NCI-H1436 (cell line): ENCODE measurements at places on chromosomes 3 and 15.
A peak's percentile ranks its signal among the peaks of the same experiment; 100 is the strongest.

GRCh38 chr3:124519591-124520194 is 210.6 kb upstream of the UMPS start:
- DNase-seq = peak; percentile 26

DNA sequence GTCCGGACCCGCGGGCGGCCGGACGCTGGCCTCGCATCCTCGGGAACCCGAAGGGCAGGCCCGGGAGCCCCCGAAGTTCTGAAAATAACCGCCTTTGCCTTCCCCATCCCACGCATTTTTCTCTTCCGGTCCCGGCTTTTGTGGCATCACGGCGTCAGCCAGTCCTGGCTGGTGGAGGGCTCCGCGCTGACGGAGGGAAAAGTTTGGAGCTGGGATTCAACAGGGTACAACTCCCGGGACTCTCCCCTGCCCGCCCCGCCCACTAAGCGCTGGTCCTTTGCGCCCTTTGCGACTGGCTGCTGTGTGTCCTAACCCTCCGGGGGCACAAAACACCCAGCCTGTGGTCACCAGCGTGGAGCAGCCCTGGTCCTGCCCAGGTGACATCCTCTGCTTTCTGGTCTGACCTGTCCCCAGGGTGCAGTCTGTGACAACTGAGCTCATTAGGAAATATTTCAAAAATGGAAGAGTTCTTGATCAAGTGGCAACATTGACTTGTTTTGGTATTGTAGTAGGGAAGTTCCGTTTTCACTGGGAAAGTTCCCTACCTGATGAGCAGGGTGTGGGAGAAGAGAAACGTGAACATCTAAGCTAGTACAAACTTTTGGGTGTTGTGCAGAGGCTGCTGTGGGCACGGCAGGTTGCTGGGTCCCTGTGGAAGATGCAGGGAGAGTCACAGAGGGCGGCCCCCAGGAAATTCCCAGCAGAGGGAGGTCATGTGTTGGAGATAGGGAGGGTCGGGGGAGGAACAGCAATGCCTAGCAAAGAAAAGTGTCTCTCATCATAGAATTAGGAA is 775 bp downstream of the ARNT2 start:
- peak; percentile 8 for DNase-seq

DNA sequence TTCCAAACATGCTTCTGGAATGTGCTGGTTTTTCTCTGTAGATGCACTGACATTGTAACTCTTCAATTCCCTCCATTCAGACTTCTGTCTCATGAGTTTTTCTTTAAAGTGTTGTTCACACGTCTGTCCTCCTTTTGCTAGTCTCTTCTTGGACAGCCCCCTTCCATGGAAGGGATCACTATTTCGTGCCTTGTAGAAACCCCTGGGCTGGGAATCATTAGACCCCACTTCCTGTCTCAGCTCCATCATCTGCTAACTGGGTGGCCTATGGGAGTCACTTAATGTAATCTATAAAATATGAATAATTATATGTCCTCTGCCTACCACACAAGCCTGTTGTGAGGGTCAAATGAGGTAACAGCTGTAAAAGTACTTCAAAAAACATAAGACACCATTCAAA is 110.6 kb downstream of the THSD4 start:
- DNase-seq = no peak

GRCh38 chr3:157718800-157719199 is 215.6 kb upstream of the VEPH1 start:
- no peak for DNase-seq

- DNase-seq = no peak
These were observed 20.1 kb downstream of the FAM3D start for GRCh38 chr3:58646503-58646902.

DNA sequence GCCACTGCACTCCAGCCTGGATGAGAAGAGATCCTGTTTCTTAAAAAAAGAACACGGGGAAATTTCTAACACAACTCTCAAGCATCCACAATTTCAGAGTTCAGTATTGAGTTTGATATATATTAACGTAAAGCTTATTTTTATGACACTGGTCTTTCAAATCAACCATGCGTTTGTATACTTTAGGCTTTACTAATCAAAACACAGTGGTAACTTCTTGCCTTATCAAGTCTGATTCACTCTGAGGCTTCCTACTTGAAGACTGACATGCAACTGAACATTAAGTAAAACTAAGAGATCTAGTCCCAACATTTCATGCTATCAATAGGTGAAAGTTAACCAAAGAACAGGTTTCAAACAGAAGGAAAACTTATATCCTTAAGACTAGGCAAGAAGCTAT is 46.7 kb downstream of the PRTG start:
- no peak for DNase-seq

DNA sequence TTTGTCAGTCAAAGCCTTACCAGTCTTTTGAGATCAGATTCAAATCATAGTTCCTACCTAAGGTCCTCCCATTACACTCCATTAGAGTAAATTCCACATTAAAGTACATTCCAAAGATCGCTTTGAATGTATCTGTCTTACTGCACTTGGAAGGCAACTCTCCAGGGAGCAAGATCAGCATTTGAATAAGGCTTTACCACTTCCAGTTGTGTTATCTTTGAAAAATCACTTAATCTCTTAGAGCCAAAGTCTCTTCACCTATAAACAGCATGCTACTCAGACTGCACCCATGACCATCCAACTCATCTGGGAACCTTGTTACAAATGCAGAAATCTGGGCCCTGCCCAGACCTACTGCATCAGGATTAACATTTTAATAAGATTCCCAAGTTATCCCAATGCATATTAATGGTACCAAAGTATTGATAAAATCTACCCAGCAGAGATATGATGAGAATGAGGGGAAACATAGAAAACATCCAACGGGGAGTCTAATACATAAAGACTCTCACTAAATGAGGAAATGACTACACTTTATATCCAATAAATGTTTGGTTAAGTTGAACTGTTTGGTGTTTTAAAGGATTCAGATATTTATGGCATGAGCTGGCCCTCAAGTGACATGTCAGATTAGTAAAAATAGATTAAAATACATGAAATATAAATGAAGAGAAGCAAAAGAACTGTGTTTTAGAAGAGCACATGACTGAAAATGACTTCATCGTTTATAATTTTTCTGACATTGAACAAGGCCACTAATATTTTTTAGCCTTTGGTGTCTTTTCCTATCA is 75.9 kb downstream of the TNIK start:
- DNase-seq = no peak

GRCh38 chr3:117192888-117193287 is 483.3 kb downstream of the TUSC7 start:
- no peak for DNase-seq

- no peak for DNase-seq
These were observed 104.2 kb downstream of the IQCH start for GRCh38 chr15:67358812-67359211.

- no peak for DNase-seq
These were observed 48.1 kb downstream of the GRK7 start for GRCh38 chr3:141811348-141811747.

- no peak for DNase-seq
These were observed 38.0 kb downstream of the SRPRB start for GRCh38 chr3:133843634-133844033.

DNA sequence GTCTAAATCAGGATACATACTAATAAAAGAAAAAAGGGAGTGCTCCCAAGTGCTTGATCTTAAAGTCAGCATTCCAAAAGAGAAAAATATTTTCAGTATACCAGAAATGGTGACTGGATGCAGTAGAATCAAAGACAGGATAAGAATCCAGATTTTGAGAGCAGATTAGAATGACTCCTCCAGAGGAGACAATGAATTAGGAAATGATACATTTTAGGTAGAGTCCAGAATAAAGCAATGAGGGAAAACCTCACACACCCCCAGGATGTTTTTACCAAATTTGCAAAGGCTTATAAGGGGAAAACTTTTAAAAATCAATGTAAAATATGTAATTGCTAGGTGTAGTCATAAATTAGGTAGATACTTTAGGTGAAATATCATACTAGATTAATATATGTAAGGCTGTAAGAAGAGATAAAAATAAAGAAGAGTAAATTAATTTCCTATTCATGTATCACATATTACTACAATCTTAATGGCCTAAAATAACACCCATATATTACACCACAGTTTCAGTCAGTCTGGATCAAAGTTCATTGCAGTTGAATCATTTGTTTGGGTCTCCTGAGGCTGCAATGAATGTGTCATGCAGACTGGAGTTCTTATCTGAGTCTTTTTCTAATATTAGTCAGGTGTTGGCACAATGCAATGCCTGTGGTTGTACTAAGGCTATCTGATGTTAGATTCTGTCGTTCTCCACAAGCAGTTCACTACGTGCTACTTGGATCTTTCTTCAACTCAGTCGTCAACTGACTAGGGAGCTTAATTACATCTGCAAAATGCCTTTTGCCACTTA is 547.8 kb upstream of the EPHA6 start:
- no peak for DNase-seq

DNA sequence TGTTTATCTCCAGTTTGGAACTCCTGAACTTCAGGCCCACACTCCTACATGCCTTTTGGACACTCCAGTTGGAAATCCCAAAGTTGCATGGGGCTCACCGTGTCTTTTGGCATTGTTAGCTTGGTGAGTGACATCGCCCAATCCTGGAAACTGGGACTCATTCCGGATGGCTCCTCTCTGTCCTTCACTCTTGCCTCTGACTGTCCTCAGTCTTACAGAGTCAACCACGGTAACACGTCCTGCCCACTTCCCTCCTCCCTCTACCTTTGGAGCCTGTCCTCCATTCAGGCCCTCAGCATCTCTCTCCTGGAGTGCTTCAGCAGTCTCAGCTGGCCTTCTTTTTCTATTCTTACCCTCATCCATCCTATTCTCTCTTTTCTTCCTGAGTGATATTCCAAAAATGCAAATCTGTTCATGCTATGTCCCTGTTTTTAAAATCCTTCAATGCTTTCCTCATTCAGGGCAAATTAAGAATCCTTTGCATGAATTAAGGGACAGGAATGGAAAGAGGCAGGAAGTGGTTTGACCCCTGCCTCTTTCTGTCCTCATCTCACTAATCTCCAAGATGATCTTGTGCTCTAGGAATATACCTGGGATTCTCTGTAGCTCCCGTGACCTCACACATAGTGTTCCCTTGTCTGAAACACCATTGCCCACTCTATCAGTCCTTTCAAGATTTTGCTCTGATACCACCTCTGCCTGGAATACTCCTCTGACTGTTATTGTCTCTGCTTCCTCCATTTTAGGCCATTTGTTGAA is 42.5 kb downstream of the LPP start:
- DNase-seq = no peak

DNA sequence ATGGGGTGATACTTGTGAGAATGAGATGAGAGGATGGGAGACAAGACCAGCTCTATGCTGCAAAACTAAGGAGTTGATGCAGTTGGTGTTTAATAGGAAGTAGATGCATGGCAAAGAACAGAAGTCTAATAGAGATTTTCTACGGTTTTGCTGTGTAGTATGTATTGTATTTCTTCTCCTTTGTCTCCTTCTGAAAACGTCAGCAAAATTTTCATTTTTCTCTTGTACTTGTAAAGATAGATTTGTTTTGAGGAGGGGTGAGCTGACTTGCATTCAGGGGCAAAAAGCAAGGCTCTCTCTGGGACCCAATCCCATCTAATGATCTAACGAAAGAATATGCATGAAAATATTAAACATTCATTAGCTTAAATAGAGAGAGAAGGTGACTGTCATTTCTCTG is 94.6 kb upstream of the NANOGP8 start:
- DNase-seq = no peak

GRCh38 chr3:155859859-155860258 is 5.6 kb upstream of the SLC33A1 start:
- DNase-seq = no peak

DNA sequence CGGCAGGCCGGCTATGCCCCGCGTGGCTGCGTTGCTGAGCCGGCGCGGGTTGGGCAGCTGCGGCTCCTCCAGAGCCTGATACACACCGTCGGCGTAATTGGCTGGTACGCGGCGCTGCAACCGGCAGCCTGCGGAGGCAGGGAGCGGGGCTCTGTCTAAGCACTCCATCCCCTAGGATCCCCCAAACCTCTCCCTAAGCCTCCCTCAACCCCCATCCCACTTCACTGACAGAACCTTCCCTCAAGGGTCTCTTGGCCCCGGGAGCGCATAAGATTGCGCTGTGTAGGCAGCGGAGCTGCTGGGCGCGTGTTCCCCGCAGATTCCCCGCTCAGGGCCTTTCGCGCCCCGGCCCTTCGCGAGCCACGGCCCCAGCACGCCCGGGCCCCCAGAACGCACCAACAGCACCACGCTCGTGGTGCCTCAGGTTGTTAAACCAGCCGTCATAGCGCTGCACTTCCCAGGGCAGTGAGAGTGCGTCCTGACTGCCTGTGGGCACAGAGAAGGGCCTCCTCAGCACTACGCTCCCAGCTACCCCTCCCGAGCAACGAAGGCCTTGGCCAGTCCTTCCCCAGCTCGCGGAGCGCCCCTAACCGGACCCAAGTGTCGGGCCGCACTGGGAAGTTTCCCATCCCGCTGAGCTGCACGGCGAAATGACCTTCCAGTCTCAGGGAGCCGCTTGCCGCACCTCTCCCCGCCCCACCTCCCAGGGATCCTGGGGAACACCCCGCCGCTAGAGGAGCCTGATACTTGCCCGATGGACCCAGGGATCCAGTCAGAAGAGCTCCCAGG is 1.2 kb downstream of the DUOX2 start:
- no peak for DNase-seq

GRCh38 chr3:26236531-26236930 is 386.0 kb upstream of the LRRC3B start:
- no peak for DNase-seq

DNA sequence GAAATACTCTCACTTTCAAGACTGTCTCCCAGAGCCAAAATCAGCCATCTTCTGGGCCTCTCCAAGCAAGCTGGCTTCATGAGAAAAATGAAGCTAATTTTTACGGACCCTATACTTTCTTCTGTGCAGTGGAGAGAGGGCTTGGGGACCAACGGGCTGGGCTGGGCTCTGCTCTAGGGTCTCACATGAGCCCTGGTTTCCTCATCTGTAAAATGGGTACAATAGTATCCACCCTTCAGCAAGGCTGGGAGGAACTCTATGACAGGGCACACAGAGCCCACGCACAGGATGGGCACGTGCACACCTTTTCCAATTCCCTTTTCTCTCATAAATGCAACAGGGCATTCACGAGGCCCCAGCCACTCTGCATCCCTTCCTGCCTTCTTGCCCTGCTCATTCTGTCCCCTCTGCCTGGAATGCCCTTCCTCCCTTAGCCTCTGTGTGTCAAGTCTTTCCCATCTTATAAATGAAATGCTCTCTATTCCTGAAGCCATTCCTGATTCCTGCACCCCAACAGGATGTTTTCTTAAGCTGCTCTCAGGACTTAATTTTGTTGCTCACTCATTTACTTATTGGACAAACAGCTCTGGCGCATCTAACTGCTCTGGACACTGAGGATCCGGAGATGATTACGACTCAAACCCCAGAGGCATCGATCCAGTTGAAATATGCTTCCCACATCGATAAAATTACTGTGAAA is 32.9 kb upstream of the SEC13 start:
- DNase-seq = no peak

- no peak for DNase-seq
These were observed 95.3 kb downstream of the CHL1 start for GRCh38 chr3:291646-292436.

- DNase-seq = no peak
These were observed 131.0 kb upstream of the TPRG1 start for GRCh38 chr3:189040656-189041335.

- DNase-seq = no peak
These were observed 50.1 kb downstream of the CMSS1 start for GRCh38 chr3:99867594-99868310.

GRCh38 chr3:195855471-195856409 is 44.0 kb upstream of the MUC4 start:
- DNase-seq = no peak
